ENCODE measurements at places on chromosomes 5 and 9.

GRCh38 chr5:180830253-180831138, 27.9 kb upstream of the MGAT1 start:
- DNase-seq, result peak; percentile 74

DNA sequence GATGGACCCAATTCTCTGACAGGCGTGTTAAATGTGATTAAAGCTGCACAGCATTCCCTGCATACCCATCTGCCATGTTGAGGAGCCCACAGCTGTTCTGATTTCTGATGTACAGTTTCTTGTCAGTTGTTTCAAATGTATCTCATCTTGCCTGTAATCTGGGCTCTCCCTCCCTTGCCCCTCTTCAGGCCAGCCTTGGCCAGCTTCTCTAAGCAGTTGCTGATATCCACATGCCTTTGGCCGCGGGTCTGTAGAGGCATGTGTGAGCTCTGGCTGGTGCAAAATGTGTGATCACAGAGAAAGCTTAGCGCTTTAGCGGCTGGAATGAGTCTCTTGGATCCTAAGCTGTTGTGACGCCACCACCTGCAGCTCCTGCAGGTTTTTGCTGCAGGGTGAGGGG, 332.0 kb downstream of the MLLT3 start:
- DNase-seq, result no peak

GRCh38 chr9:83231039-83231438, 168.1 kb upstream of the RASEF start:
- DNase-seq, result no peak

GRCh38 chr5:134920848-134921575, 16.1 kb downstream of the PCBD2 start:
- no peak for DNase-seq

- no peak for DNase-seq
These were observed 191.3 kb upstream of the SH3GL2 start for GRCh38 chr9:17387565-17387964.

DNA sequence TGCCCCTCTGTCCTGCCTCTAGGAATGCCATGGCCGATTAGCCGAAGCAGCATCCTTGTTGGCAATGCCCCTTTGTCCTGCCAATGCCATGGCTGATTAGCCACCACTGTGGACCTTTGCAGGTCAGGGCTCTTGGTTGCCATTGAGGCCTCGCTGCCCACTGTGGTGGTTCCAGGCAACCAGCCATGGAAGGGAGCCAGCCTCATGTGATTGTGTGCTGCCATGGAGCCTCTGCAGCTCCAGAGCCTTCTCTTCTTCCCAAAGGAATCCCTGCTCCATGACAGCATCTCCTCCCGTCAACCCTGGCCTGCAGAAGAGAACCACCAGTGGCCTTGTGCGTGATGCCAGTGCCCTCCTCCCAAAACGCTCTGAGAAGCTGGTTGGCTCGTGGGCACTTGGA, 187.0 kb downstream of the CACNA1B start:
- no peak for DNase-seq

GRCh38 chr5:114612406-114612805, 250.5 kb downstream of the KCNN2 start:
- DNase-seq, result no peak

- DNase-seq, result peak; percentile 19
These were observed at the start of gene PCDHAC2 for GRCh38 chr5:140966293-140967225. Gene PCDHAC2 (plus strand): TSS chr5:140966476. CDS start chr5:140966767, 291 bp downstream.

- no peak for DNase-seq
These were observed 6.3 kb upstream of the KCNIP1 start for GRCh38 chr5:170497311-170498038.

GRCh38 chr9:71755230-71755629, 13.1 kb downstream of the CEMIP2 start:
- DNase-seq, result no peak

GRCh38 chr5:372556-372995, 51.1 kb downstream of the AHRR start:
- no peak for DNase-seq

- DNase-seq, result no peak
These were observed 185.4 kb downstream of the SH3GL2 start for GRCh38 chr9:17764306-17764705.

DNA sequence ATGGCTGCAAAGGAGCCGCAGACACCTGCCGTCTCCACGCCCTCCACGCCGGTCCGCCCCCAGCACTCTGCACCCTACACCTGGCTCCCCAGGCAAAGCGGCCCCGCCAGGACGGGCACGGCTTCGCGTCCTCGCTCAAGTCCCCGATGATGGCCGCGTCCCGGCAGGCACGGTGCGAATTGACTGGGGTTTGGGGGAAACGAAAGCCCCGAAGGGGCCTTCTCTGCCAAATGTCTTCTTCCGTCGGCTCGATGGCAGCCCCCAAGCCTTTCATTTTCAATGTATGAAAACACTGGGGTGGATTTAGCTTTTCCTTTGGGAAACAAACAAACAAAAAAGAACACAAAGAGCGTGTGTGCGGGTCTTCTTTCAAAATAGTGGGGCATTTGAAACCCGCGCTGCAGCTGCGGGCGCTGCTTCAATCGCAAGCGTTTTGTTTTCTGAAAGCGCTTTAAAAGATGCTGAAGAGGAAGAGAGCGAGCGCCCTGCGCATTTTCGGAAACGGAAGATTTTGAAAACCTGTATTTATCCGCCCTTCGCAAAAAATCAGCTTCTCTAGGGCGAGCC, 160.0 kb downstream of the RMI1 start:
- no peak for DNase-seq

GRCh38 chr5:168734620-168735300, 155.6 kb upstream of the PANK3 start:
- peak; percentile 71 for DNase-seq

- DNase-seq, result no peak
These were observed 112.9 kb downstream of the CAMK4 start for GRCh38 chr5:111337133-111337532.

DNA sequence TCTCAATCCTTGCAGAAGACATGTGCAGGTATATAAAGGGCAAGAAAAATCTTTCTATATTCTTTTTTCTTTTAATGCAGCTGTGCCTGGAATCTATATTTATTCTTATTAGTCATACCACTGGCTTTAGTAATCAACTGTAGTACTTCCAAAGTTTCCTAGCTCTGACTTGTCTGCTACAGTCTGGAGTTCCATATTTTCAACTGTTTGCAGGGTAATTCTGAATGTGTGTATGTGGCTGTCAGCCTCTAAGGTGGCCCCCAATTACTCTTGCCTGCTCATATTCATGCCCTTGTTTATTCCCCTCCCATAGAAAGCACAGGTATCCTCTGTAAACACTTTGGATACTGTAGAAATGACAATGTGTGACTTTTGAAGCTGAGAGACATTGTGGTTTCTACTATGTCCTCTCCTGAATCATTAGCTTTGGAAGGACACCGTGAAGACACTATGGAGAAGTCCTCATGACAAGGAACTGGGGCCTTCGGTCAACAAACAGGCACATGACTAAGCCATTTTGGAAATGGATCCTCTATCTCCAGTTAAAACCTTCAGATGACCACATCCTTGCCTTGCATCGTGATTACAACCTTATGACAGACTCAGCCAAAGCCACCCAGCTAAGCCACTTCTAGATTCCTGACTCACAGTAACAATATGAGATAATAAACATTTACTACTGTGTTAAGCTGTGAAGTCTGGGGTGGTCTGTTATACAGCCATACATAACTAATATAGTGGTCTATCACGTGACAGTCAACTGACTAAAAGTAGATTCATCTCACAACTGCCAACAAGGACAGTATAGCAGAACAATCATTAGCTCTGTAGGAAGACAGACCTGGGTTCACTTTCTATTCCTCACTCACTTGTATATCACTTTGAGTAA, 49.5 kb upstream of the SUSD1 start:
- DNase-seq, result no peak

DNA sequence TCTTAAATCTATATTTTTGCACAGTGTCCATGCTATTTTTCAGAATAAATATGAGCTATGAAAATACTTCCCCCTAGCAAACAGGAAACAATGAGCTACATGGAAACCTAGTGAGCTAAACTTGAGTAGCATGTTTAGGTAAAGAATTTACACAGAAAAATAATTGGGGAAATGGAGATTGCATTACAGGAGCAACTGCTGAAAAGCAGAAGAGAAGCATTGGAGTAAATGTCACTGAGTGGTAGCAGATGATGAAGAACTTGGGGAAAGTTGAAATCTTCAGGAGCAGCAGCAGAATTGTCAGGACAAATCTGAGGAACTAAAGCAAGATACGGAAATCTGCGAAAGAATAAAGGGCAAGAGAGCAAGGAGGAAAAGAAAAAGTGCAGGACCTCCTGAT, 610.3 kb downstream of the TLE1 start:
- DNase-seq, result no peak

DNA sequence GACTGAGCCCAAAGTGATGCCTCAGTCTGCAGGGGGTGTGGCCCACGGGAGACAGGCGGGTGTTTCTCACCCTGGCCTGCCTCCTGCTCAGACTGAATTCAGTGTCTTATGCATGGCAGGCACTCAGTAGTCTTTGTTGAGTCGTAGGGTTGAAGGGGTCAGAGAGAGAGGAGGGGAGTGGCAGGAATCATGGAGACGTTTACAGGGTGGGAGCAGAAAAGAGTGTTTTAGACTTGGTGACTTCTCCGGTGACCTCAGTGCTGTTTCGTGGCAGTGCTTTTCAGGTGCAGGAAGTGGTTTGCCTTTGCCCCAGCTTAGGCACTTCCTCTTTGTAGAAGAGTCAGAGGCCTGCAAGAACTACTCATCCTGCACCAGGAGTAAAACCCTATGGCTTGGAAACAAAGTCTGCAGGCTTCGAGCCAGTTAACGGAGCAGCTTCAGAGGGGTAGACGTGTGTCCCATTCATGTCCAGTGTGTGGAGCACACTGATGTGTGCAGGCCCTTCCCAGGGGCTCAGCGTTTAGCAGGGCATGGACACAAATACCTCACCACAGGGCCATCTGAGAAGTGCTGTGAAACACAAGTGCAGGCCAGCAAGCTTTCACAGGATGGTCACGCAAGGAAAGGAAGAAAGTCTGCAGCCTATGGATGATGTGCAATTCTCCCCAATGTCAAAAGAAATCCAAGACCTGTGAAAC, 24.5 kb upstream of the SEMA4D start:
- DNase-seq, result no peak

DNA sequence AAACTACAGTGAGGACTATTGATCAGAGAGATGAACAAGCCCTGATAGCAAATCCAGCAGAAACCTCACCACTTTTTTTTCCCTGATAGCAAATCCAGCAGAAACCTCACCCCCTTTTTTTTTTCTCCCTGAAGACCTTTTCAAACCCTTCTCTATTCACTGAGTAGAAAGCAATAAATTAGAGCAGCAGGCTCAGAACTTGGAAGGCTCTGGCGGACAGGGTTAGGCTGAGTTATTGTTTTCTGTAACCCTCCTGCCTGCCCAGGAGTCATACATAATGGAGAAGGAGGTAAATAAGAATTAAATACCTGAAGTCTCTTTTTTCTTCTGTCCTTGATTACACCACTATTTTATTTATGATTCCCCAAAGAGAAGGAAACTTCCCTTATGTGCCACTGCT, 136.3 kb upstream of the SNX2 start:
- DNase-seq, result no peak

GRCh38 chr9:130138791-130139190, 33.4 kb upstream of the NCS1 start:
- peak; percentile 48 for DNase-seq

GRCh38 chr5:82924226-82925060, 152.8 kb downstream of the TMEM167A start:
- DNase-seq, result no peak

GRCh38 chr5:60583616-60584015, 116.3 kb downstream of the DEPDC1B start:
- no peak for DNase-seq

Measured in left ventricle myocardium inferior (tissue), 1 donor.